Pulmonary artery endothelial cell (primary cell): ENCODE measurements at places on chromosomes 16 and 17. TPM values are rescaled to one million over a fixed set of nuclear protein-coding genes. Genes with fewer than 3 reads are reported as not detected.

Gene NUDT21
- total RNA-seq, result 135 and 158 TPM in 2 replicates

Gene CACNA1G
- total RNA-seq, result 0.04 TPM in 1 of 2 replicates, not detected in the other

Gene CA10
- total RNA-seq, result not detected in 2 replicates

Gene ADPRM
- 9.2 and 13.5 TPM in 2 replicates for total RNA-seq

Gene NLE1
- 23.5 and 25.9 TPM in 2 replicates for total RNA-seq

Gene CLEC3A
- total RNA-seq, result not detected in 2 replicates

Gene CDH1
- under 0.01 and 0.14 TPM in 2 replicates for total RNA-seq

Gene CA4
- 0.20 TPM in 1 of 2 replicates, not detected in the other for total RNA-seq

Gene HAP1
- 0.07 and 0.18 TPM in 2 replicates for total RNA-seq

Gene CPNE2
- total RNA-seq, result 70.8 and 73.7 TPM in 2 replicates

Gene TOX3
- total RNA-seq, result not detected in 2 replicates

Gene PERCC1
- total RNA-seq, result not detected in 2 replicates

Gene OR1D5
- total RNA-seq, result not detected in 2 replicates

Gene EXOC3L1
- total RNA-seq, result 1.1 and 2.2 TPM in 2 replicates

Gene TSC2
- 35.1 and 47.5 TPM in 2 replicates for total RNA-seq

Gene CIITA
- total RNA-seq, result 0.07 and 0.14 TPM in 2 replicates

Gene CRYM
- not detected in 2 replicates for total RNA-seq

Gene TUBB3
- total RNA-seq, result 156 and 237 TPM in 2 replicates

Gene SLC2A4
- total RNA-seq, result 0.07 and 0.11 TPM in 2 replicates

Gene CES4A
- 0.59 and 0.85 TPM in 2 replicates for total RNA-seq

Gene SMIM5
- total RNA-seq, result 0.07 TPM in 1 of 2 replicates, not detected in the other

Gene TEKT5
- total RNA-seq, result not detected in 2 replicates

Gene IFI35
- total RNA-seq, result 15.0 and 20.3 TPM in 2 replicates

Gene CMTM1
- total RNA-seq, result 2.9 and 4.8 TPM in 2 replicates

Gene IGSF6
- not detected in 2 replicates for total RNA-seq

Gene LRRC37A3
- total RNA-seq, result 3.0 and 4.0 TPM in 2 replicates

Gene ZNF469
- 0.74 and 1.3 TPM in 2 replicates for total RNA-seq

Gene SECTM1
- total RNA-seq, result 2.0 and 4.4 TPM in 2 replicates

Gene NPIPA2
- total RNA-seq, result 0.07 and 0.60 TPM in 2 replicates

Gene CD300C
- total RNA-seq, result not detected in 2 replicates

Gene CDC42EP4
- 21.4 and 34.2 TPM in 2 replicates for total RNA-seq

Gene CDT1
- total RNA-seq, result 9.4 and 9.9 TPM in 2 replicates

Gene ASGR1
- total RNA-seq, result 10.6 and 16.4 TPM in 2 replicates

Gene OR2C1
- total RNA-seq, result 0.07 TPM in 1 of 2 replicates, not detected in the other

Gene TERF2IP
- total RNA-seq, result 39.0 and 49.8 TPM in 2 replicates

Gene KCTD19
- total RNA-seq, result 0.28 and 0.33 TPM in 2 replicates

Gene CDK5R1
- 1.8 and 2.7 TPM in 2 replicates for total RNA-seq

Gene PGAP3
- 3.5 and 4.2 TPM in 2 replicates for total RNA-seq

Gene NLRC3
- 1.4 and 2.0 TPM in 2 replicates for total RNA-seq

Gene RASL10B
- 0.20 and 0.49 TPM in 2 replicates for total RNA-seq

Gene TRAF7
- 88.8 and 95.7 TPM in 2 replicates for total RNA-seq

Gene TEX19
- total RNA-seq, result 0.11 TPM in 1 of 2 replicates, not detected in the other

Gene RCVRN
- not detected in 2 replicates for total RNA-seq

Gene NOD2
- 0.26 and 1.2 TPM in 2 replicates for total RNA-seq

Gene PMP22
- total RNA-seq, result 28.0 and 58.8 TPM in 2 replicates

Gene C16orf74
- 32.4 and 40.8 TPM in 2 replicates for total RNA-seq

Gene EVI2A
- 0.33 and 0.35 TPM in 2 replicates for total RNA-seq

Gene ZNF785
- total RNA-seq, result 8.0 and 9.4 TPM in 2 replicates

Gene TBC1D3C
- 0.39 TPM in 1 of 2 replicates, not detected in the other for total RNA-seq

Gene PHOSPHO1
- 0.07 and 0.18 TPM in 2 replicates for total RNA-seq

Gene HS3ST3B1
- total RNA-seq, result 0.13 TPM in 1 of 2 replicates, not detected in the other

Gene LPO
- not detected in 2 replicates for total RNA-seq

Gene DHODH
- total RNA-seq, result 6.0 and 6.9 TPM in 2 replicates

Gene TMEM238L
- total RNA-seq, result not detected in 2 replicates

Gene PIK3R6
- not detected in 2 replicates for total RNA-seq
